Neural progenitor cell (in vitro differentiated cells): ENCODE measurements at places on chromosomes 12 and 14. TPM values are rescaled to one million over a fixed set of nuclear protein-coding genes. Genes with fewer than 3 reads are reported as not detected.

Gene RASSF9
- total RNA-seq: 0.06 TPM in 1 of 2 replicates, not detected in the other

- peak; percentile 61 for DNase-seq
These were observed 2.6 kb downstream of the BMP4 start for GRCh38 chr14:53953828-53954550.

DNA sequence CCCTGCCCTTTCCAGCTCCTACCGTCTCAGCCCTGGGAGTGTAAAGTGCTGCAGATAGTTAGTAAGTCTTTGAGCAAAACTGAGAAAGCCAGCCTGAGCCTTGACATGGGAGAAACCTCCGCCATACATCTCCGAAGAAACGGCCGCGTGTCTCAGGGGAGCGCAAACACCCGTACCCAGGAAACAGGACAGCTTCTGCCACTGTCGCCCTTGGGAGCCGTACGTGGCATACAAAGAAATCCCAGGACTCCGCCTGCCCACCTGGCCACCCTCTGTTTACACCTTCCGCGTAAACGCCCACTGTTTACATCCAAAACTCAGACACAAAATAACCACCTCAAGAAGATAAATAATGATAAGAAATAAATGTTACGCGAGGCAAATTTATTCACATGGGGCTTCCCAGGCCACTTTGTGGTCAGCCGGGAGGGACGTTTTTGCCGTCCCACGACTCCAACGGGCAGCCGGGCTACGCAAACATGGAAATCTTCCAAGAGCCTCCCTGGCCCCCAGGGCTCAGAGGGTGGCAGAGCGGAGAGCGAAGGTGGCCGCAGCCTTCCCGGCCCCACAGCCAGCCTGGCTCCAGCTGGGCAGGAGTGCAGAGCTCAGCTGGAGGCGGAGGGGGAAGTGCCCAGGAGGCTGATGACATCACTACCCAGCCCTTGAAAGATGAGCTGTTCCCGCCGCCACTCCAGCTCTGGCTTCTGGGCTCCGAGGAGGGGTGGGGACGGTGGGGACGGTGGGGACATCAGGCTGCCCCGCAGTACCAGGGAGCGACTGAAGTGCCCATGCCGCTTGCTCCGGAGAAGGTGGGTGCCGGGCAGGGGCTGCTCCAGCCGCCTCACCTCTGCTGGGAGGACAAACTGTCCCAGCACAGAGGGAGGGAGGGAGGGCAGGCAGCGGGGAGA is at the start of gene BDKRB2:
BDKRB2 (plus strand) TSS at position 689 of the 908 bp plus-strand sequence. CDS start 32,269 bp downstream, outside the sequence.
- DNase-seq: peak; percentile 88

DNA sequence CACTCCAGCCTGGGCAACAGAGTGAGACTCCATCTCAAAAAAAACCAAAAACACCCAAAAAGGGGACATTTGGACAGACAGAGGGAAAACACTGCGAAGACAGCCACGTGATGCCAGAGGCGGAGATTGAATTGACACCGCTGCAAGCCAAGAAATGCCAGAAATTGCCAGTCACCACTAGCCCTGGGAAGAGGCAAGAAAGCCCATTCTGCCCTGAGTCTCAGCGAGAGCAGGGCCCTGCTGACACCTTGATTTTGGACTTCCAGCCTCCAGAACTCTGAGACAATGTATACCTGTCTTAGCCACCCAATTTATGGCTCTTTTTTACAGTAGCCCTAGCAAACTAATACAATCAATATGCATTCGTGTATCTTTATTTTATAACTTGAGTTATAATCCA is 7.4 kb upstream of the IGFBP6 start:
- DNase-seq: no peak
